ENCODE measurements at places on chromosomes 16 and 17.
A peak's percentile ranks its signal among the peaks of the same experiment; 100 is the strongest.

- no peak for DNase-seq
Measured at GRCh38 chr16:10575506-10576130, 4.8 kb downstream of the EMP2 start.

DNA sequence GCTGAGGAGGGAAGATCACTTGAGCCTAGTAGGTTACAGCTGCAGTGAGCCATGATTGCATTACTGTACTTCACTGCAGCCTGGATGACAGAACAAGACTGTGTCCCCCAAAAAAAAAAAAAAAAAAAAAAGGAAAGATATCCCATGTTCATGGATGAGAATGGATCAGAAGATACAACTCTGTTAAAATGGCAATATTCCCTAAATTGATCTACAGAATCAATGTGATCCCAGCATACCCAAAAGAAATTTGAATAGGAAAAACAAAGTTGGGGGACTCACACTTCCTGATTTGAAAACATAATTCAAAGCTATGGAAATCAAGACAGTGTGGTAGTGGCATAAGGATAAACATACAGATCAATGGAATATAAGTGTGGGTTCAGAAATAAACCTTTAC is 12.7 kb upstream of the KANSL1 start:
- no peak for DNase-seq

GRCh38 chr17:29585080-29585751 is 4.2 kb downstream of the GIT1 start:
- no peak for DNase-seq

DNA sequence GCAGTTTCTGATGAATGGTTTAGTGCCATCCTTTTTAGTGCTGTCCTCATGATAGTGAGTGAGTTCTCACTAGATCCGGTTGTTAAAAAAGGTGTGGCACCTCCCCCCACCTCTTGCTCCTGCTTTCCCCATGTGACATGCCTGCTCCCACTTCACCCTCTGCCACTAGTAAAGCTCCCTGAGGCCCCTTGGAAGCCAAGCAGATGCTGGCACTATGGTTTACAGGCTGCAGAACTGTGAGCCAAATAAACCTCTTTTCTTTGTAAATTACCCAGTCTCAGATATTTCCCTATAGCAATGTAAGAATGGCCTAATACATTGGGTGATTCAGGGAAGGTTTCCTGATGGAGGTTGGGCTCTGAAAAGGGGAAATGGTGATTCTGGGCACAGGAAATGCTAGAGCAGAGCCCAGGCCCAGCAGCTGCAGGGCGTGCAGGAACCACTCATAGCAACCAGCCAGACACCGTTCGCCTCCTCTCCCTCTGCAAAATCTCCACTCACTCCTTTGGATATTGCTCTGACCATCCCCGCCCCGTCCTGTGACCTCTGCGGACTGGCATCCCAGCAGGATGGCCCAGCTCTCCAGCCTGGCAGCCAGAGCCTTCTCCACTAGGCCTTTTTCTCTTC is 2.6 kb upstream of the ADORA2B start:
- no peak for DNase-seq

DNA sequence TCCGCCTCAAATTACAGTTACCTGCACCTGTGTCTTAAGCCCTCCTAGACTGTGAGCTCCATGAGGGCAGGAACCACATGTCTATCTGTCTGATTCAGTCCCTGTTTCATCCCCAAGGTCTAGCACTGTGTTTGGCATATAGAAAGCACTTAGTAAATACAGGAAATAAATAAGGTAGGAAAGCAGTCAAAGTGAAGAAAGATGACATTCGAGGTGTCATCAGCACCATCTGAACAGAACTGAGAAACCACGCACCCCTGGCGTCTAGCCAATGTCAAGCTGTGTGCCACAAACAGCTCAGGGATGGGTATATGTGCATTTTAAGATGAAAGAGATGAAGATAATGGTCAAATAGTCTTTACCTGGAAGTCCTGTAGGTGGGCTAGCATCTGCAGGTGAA is 79.6 kb upstream of the ATP2A3 start:
- no peak for DNase-seq

DNA sequence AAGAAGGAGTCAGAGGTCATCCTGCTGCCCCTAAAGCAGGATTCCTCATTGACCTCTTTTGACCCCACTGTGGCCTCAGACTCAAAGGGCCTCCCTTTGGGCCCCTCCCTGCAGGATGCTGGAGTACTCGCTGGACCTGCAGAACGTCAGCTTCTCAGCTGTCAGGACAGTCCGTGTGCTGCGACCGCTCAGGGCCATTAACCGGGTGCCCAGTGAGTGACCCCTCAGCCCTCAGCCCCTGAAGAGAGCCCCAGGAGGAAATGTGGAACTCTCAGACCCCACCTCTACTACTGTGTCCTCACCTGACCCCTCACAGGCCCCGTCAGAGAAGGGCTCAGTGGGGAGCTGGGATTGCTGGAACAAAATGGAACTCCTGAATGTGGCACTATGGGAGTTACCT is 9.1 kb downstream of the CACNA1G start:
- DNase-seq: no peak

- no peak for DNase-seq
Measured at GRCh38 chr17:68511254-68511670, 968 bp upstream of the PRKAR1A start.

- no peak for DNase-seq
Measured at GRCh38 chr16:67312719-67313118, 13.8 kb downstream of the KCTD19 start.

- no peak for DNase-seq
Measured at GRCh38 chr17:48952904-48953303, 8.3 kb upstream of the SNF8 start.

DNA sequence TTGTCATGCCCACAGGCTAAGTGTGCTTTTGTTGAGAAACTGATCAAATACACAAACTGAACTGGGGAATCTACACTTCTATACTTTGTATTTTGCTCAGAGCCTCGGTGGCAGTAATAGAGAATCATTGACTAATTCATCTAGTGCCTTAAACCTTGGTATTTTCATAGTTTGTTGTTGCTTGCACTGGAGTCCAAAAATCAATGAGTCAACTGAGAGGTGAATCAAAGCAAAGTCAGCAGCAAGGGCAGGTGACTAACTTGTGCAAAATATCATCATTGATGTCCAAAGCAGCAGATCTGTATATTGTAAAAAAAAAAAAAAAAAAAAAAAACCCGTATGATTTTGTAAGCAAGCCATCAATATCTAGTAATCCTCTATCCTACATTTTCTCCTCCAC is 296.4 kb downstream of the MAP2K6 start:
- DNase-seq: no peak

- peak; percentile 85 for DNase-seq
Measured at GRCh38 chr16:85330694-85331188, 218.5 kb upstream of the CIBAR2 start.

GRCh38 chr17:41538565-41538991 is 10.5 kb upstream of the KRT19 start:
- DNase-seq: no peak

- DNase-seq: peak; percentile 89
Measured at GRCh38 chr16:4183237-4184037, 58.4 kb downstream of the SRL start.

DNA sequence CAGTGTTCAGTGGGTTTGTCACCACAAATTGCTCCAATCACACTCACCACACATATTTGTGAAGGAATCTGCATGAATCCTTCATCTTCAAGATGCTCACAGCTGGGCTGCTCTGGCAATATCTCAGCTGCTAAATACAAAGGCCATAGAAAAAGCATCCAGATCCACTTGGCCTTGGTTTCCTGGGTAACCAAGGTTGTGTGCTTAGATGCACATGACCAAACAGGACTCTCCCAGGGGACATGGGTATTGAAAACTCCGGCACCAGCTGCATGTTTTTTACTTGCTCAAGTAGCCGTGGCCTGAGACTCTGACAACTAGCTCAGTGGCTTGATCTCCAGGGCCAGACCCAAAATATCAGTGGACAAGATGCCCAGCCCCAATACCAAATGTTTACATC is 131.3 kb downstream of the CBLN1 start:
- no peak for DNase-seq

DNA sequence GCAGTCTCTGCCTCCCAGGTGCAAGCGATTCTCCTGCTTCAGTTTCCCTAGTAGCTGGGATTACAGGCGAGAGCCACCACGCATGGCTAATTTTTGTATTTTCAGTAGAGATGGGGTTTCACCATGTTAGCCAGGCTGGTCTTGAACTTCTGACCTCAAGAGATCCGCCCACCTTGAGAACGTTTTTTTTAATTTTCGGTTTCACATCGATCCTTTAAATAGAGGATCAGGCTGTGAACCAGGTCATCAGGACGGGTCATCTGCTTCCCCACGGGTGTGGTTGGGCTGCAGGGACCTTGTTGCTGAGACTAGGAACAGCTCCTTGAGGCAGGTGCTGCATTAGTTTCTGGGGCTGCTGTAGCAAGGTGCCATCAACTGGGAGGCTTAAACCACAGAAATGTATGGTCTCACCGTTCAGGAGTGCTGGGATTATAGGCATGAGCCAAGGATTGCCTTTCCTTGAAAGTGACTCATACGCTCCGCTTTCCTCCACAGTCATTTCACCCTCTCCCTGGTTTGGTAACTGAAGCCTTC is 7.9 kb upstream of the NAGPA start:
- DNase-seq: no peak

GRCh38 chr16:66150698-66151482 is 215.6 kb upstream of the CDH5 start:
- DNase-seq: no peak

GRCh38 chr17:28746611-28747050 is 2.8 kb downstream of the TRAF4 start:
- no peak for DNase-seq

GRCh38 chr17:30318155-30318554 is 15.7 kb downstream of the TMIGD1 start:
- no peak for DNase-seq

- DNase-seq: no peak
Measured at GRCh38 chr17:56499799-56500388, 93.6 kb upstream of the NOG start.

- no peak for DNase-seq
Measured at GRCh38 chr17:50952013-50952412, 85.9 kb upstream of the TOB1 start.

GRCh38 chr16:14043278-14043677 is 27.8 kb upstream of the MRTFB start:
- DNase-seq: no peak

DNA sequence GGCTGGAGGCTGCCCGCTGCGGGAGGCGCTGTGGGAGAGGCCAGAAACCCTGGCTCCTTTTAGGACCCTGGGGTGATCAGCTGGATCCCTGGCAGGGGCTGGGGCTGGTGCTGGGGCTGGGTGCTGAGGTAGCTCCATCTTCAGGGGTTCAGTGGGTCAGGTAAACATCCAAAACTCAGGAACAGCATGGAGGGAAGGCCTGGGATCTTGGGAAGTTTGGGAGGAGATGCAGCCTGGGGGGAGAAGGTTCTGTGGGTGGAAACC is 21.0 kb downstream of the ADGRG5 start:
- DNase-seq: no peak

DNA sequence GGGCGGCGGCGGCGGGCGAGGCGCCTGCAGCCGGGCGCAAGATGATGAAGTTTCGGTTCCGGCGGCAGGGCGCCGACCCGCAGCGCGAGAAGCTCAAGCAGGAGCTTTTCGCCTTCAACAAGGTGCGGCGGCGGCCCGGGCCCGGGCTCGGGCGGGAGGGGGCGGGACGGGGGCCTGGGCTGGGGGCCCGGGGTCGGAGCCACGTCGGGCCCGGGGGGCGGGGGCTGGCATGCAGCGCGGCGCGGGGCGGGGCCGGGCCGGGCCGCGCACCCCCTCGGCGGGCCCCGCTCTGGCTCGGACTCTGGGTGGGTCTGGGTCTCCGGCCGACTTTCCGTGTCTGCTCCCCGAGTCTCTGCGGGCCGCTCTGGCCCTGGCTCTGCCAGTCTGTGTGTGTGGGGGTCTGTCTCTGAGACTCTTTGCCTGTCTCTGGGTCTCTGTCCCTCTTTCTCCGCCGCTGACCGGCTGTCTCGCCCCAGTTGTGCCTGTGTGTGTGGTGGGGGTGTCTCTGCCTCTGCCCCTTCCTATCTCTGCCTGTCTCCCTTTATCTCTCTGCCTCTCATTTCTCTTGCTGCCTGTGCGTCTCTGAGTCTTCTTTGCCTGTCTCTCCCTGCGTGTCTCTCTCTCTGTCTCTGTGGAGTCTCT is 328 bp downstream of the LLGL1 start:
- no peak for DNase-seq

DNA sequence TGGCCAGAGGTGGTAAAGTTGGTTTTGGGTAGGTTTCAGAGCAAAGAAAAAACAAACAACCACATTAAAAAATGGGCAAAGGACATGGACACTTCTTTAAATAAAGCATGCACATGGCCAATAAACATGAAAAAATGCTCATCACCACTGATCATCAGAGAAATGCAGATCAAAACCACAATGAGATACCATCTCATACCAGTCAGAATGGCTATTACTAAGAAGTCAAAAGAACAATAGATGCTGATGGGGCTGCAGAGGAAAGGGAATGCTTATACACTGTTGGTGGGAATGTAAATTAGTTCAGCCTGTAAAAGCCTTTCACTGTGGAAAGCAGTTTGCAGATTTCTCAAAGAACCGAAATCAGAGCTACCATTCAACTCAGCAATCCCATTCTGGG is 598.4 kb upstream of the SOX9 start:
- no peak for DNase-seq

DNA sequence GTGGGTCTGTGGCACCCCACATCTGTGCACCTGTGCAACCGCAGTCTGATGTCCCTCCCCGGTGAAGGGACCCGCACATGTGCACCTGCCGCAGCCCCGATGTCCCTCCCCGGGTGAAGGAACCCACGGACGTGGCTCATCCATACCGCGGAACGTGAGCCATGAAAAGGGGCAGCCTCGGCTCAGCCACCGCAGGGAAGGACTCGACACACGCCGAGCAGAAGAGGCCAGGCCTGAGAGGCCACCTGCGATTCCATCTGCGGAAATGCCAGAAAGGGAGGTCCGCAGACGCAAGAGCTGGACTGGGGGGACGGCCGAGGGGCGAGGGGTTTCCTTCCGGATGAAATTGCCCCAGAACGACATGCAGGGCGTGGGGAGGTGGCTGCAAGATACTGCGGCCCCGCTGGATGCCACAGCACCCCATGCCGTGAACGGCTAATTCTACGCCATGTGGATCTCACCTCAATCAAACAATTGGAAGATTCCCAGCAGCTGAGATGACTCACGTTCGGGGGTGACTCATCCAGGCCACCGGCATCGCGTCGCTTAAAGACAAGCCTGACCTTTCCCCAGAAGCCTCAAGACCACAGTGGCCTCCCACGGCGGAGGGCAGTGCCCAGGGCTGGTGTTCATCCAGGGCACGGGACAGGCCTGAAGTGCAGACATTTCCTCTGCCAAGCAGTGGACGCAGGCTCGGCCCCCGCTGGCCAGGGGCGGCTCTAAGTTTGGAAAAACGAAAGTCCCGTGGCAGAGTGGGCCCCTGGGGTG is 21.0 kb downstream of the SOX8 start:
- no peak for DNase-seq

GRCh38 chr17:21330436-21331160 is 45.6 kb upstream of the KCNJ12 start:
- DNase-seq: no peak

Measured in CMK (cell line).